GM23248 (cell line): ENCODE measurements at places on chromosomes 7 and 10.

GRCh38 chr10:14425034-14425433, 94.3 kb upstream of the FRMD4A start:
- DNase-seq: no peak

DNA sequence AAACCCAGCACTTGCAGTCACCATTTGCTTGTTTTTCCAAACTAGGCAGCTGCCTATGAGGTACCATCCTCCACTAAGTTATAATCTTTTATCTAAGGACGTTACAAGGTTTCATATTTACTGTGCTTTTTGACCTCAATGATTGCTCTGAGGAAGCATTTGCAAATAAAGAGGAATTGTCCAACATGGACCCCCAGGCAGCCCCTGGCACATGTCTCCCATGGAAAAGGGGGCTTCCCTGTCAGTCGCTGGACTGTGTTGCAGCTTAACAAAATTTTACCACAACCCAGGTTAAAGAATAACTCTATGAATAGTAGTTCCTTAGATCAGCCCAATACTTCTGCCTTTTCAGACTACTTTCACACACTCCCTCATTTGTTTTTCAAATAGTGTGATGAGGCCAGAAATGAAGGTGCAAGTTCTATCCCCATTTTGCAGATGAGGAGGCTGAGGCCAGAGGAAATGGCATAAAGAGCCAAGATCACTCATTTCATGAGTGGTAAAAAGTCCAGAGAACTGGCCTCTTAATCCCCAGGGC, 52.8 kb upstream of the ZPBP start:
- no peak for DNase-seq

GRCh38 chr10:16967866-16968415, 150.7 kb upstream of the RSU1 start:
- peak; percentile 20 for DNase-seq

GRCh38 chr7:96359876-96360275, 38.0 kb upstream of the SLC25A13 start:
- DNase-seq: no peak
